ELR (cell line): ENCODE measurements at places on chromosomes 4 and X.

GRCh38 chr4:25075851-25076250 lies 45.1 kb upstream of the LGI2 start:
- DNase-seq, result no peak

- no peak for DNase-seq
These were observed 117.4 kb upstream of the NALF2 start for GRCh38 chrX:69386681-69387080.

- DNase-seq, result no peak
These were observed 134.4 kb upstream of the TBL1X start for GRCh38 chrX:9330249-9330982.

- DNase-seq, result no peak
These were observed 19.8 kb downstream of the PSAPL1 start for GRCh38 chr4:7414736-7415510.

DNA sequence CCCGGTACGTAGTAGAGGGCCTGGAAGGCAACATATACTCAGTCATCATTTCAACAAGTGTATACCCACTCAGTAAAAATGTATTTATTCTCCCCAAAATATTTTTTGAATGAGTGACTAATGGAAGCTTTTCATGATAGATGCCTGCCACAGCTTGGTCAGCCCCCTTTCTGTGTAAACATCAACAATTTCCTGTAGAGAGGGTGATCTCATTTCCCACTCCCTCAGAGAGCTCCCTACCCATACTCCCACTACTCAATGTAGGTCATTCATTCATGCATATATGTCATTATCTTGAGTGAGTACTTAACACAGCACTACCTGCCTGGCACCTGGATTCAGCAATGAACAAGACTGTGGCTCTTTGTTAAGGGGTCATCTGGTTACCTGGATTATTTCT lies 81.9 kb downstream of the STK32B start:
- DNase-seq, result no peak

DNA sequence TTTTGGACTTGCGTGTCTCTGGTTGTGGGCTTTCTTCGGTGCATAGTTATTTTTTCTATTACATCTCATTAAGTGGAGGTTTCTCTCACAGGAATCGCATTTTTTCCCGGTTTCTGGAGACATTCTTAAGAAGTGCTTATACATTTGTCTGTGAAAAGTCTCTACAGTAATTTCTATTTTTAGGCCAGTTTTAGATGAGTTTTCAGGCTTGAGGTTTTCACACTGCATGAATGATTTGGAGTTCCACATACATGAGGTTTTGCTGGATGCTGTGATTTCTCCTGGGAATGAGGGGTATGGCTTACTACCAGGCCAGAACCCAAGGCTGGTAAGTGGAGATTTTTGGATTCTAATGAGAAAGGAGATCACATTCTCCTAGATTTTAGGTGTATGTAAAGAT lies 422.6 kb upstream of the SLIT2 start:
- no peak for DNase-seq

GRCh38 chr4:154421618-154422017 lies 70.0 kb downstream of the DCHS2 start:
- DNase-seq, result no peak

DNA sequence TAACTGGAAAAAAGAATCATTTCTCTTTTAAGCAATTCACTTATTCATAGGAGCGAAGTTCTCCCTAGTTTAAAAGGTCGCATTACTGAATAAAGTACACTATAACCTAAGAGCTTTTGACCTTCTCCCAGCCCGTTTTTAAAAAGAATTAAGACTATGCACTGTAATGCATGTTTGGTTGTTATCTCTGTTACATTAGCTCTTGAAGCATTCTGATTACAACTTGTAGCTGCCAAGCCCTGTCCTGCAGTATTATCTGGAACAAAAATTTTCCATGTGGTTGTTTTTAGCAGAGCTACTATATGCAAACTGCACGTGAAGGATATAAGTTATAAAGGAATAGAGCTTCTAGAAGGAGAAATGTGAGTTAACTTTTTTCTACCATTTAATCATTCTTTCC lies 8.1 kb downstream of the GAB1 start:
- no peak for DNase-seq

DNA sequence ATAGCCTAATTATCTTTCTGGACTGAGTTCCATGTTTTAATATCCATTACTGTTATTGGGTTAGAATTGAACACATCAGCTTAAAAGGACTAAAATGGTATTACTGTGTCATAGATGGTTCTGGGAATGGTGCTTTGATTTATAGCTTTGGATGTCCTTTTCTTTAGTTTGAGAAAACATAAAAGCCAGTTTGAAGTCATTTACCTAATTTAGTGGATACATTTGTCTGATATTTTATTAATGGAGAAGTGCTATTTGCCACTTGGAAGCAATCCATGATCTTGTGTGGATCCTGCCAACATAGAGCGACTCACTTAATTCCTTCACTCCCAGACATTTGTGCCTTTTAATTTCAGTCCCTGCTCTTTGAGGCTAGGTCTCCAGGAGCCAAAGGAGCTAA lies 212.4 kb upstream of the PACRGL start:
- DNase-seq, result peak; percentile 17

DNA sequence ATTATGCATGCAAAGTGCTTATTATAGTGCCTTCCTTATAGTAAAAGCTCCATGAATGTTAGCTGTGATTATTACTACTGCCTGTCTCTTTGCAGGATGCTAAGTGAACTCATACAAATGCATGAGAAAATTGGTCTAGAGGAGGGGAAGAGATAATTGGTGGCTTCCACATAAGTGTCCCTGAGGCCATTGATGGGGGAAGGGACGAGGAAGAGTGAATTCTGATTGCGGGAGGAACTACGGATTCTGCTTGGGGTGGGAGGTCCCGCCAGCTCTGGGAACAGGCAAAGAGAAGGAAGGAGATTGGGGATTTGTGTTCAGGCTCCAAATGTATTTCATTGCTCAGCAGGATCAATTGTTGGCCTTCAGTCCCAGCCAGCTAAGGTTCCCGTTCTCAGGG lies 11.6 kb upstream of the ARHGAP36 start:
- no peak for DNase-seq

DNA sequence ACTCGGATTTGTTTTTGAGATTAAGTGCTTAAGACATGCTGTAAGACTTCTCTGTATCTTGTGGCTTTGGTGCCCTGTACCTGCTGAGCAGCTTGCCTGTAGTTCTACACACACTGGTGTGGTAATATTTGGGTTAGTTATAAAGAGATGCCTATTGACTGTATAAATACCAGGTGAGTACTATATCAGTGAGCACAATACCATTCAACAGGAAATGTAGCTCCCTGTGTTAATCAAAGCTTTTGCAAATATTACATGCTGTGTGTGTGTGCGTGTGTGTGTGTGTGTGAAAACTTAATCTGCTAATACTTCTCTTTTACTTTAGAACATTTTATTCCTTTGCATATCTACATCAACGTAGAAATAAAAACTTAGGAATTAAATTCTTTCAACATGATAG lies 30.1 kb downstream of the MYOZ2 start:
- no peak for DNase-seq

DNA sequence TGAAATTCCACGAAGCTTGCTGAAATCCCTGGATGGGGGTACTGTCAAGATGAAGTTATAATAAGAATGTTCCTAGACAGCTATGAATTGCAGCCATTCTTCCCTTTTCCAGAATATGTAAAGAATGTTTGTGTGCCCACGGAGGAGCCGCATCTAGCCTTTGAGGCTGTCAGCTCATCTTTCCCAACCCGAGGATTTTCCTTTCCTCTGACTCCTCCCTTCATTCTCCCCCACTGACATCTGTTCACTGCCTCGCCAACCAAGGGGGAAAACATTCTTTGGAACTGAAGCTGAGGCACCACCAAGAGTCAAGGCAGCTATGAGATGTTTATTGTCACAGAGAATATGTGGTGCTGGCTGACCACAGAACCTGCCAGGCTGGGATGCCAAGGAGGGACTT lies 8.8 kb downstream of the NHSL2 start:
- peak; percentile 17 for DNase-seq

DNA sequence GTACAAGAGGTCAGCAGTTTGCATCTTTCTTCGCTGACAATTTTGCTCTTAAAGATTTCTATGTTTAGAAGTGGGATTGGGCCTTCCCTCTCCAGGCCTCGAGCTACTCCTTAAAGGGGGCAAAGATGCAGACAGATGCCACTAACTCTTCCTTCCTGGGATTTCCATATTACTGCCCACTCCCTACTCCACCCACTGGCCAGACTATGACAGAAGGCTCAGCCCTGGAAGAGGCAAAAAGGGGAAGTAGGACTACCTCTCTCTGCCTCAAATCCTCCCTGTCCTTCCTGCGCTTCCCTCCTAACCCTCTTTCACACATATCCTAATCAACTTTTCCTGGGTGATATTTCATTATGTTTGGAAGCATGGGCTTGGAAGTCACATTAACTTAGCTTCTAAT lies 58.3 kb downstream of the EVC2 start:
- DNase-seq, result no peak

GRCh38 chrX:148542481-148543255 lies 42.3 kb downstream of the AFF2 start:
- DNase-seq, result no peak

- DNase-seq, result no peak
These were observed 289.9 kb downstream of the ASMT start for GRCh38 chrX:1904663-1905218.

DNA sequence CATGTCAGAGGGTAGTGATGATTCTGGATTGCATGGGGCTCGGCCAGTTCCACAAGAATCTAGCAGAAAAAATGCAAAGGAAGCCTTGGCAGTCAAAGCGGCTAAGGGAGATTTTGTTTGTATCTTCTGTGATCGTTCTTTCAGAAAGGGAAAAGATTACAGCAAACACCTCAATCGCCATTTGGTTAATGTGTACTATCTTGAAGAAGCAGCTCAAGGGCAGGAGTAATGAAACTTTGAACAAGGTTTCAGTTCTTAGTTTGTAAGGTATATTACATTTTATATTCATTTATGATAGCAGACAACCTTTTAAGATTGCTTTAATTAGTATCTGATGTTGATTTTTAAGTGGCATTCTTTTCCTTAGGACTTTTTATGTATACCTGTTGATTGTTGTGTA lies 24.2 kb downstream of the REST start:
- DNase-seq, result no peak

DNA sequence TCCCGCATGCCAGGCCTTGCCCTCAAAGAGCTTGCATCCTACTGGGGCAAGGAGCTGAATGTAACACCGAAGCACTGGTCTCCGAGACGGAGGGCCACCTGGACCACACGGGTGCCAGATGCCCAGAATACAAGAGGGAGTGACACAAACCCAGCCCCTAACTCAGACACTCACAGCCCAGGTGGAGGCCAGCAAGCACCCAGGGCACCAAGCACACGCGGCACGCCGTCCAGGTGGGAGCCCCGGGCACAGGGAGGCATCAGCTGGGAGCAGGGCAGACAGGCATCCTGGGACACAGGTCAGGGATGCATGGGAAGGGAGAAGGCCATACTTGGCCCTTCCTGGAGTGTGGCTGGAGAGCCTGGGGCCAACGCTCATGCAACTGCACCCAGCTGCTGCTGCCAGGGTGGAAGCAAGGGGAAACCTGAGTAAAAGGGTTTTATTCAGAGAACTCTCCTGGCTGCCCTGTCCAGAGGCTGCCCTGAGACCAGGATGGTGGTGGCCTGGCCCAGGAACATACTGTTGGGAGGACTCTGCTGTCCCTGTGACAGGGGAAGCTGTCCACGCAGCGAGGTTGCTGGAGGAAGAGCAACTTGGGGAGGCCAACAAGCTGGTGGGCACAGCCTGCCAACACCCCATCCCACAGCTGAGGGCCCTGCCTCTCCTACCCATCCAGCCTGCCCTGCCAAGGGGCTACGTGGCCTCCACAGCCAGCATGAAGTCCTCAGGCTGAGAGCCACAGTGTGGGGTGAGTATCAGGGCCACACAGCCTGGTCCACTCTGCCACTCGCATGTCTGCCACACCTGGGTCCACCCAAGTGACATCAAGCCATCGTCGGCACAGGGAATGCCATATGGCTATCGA lies 22.2 kb upstream of the PPP2R2C start:
- no peak for DNase-seq

DNA sequence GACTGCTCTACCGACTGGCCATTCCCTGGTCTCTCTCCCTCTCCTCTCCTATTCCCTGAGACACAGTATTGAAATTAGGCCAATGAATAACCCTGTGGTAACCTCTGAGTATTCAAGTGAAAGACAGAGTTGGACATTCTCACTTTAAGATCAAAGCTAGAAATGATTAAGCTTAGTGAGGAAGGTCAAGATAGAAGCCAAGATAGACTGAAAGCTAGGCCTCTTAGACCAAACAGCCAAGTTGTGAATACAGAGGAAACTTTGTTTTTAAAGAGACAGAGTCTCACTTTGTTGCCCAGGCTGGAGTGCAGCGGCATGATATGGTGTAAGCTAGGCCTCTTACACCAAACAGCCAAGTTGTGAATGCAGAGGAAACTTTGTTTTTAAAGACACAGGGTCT lies 64.6 kb downstream of the KDM6A start:
- no peak for DNase-seq

DNA sequence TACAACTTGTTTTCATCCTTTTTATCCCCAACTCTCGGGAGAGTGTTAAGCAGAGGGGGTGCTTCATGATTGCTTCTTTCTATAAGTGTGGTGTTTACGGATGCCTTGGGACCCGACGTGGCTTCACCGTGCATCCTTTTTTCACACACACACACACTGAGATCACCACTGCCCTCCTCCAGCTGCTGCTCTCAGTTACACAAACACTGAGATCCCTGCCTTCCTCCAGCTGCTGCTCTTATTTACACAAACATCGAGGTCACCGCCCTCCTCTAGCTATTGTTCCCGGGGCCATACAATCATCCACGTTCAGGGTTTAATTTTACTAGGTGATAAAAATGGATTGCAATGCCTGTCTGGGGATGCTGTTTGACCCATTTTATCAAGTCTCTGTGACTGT lies 155.4 kb upstream of the FAM9B start:
- no peak for DNase-seq

GRCh38 chr4:147799986-147800555 lies 68.2 kb downstream of the ARHGAP10 start:
- DNase-seq, result no peak

- DNase-seq, result no peak
These were observed 415.1 kb upstream of the MAD2L1 start for GRCh38 chr4:120481756-120482155.

DNA sequence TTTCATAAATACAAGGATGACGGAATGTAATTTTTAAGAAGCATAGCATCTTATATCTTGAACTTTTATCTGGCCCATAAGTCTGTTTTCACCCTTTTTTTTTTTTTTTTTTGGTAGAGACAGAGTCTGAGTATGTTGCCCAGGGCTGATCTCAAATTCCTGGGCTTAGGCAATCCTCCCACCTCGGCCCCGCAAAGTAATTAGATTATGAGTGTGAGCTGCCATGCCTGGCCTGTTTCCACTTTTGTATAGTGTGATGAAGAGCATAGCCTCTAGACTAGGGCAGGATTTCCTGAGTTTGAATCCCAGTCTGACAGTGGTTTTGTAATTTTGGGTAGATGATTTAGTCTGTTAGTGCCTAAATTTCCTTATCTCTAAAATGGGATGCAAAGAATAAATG lies 11.0 kb downstream of the STIM2 start:
- peak; percentile 12 for DNase-seq

DNA sequence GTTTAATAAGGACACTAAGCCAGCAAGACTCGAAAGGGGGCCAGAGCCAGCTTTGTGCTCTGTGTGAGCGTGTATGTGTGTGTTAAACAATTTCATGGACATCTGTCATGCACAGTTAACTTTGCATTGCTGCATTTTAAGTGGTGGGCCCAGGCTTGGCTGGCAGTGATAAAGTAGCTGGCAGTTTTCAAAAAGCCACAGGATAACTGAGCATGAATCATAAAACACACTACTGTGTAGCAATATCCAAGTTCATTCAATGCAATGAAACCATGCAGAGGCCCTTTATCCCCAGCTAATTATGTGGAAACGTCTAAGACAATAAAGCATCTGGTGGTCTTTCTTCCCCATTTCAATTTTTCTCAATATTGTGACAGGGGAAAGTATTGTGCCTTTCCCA lies 132.9 kb downstream of the NKX6-1 start:
- DNase-seq, result no peak
